LNCaP clone FGC (cell line): ENCODE measurements at places on chromosomes 16 and 17.

DNA sequence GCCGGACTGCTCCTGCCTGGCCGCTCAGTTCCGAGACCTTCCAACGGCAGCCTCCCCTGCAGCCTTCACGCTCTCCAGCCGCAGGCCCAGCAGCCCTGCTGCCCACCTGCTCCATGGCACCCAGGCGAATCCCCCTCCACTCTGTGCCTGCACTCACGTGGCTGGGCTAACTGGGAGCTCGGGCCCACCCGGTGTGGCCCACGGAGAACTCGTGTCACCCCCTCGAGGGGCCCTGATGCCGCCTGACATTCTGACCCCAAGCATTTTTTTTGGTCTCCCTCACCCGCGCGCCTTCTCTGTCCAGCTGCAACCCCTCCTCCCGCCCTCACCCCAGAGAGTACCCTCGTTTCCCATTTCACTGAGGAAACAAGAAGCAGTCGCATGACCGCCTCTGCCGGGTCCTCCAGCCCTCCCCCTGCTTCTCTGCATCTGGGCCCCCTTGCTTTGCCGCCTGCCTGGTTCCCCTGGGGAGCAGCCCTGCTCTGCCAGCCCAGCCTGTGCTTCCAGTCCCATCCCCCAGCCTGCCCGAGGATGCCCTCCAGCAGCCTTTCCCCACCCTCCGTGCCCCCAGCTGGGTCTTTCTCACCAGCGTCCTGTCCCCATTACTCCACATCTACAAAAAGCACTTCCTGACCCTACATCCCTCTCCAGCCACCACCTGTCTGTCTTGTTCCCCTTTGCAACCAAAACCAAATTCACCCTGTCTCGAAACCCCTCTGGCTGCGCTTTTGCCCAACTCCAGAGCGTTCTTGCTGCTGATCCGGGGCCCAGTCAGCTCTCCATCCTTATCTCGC is 146.4 kb upstream of the CHMP6 start:
- no peak for DNase-seq

DNA sequence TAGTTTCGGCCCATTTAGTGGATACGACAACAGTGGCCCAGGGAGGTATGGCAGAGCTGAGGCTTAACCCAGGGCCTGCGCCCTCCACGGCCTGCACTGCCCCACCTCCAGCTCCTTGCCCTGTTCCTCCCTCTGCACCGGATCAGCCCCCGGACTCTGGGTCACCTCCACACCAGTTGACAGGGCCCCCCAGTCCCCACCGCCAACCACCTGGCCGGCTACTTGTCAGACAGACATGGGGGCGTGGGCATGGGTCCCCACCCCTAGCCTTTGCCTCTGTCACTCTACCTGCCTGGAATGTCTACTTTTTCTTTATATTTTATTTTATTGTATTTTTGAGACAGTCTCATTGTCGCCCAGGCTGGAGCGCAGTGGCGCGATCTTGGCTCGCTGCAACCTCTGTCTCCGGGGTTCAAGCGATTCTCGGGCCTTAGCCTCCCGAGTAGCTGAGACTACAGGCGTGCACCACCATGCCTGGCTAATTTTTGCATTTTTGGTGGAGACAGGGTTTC is 3.0 kb upstream of the ACTG1 start:
- no peak for DNase-seq

GRCh38 chr16:75301804-75302203 is 50.4 kb upstream of the BCAR1 start:
- no peak for DNase-seq

GRCh38 chr16:24701521-24701951 is 27.9 kb upstream of the TNRC6A start:
- DNase-seq, result no peak

DNA sequence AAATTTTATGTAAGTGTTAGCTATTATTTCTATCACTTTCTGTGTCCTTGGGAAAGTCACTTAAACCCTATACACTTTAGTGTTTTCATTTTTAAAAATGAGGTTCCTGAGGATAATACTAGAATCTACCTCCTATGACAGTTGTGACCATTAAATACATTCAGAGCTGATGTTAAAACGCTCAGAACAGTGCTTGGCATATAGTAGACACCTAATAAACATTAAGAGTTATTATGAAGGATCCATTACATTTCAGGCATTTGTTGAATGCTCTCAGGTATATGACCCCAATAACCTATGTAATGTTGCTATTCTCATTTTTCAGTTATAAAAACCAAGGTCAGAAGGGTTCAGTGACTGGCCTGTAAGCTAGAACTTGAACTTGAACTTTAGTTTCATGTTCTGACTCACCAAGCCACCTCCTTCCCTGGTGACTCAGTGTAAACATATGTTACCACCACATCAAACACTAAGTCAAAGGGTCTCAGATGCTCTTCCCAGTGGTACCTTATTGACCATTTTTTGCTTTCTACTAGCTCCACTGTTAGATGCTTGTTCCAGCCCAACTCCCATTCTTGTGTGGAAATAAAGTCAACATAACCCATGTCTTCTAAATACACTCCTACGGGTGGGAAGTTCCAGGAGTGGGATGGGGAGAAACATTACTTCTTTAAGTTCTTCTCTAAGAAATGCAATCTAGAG is 47.6 kb downstream of the HSD17B2 start:
- DNase-seq, result no peak

DNA sequence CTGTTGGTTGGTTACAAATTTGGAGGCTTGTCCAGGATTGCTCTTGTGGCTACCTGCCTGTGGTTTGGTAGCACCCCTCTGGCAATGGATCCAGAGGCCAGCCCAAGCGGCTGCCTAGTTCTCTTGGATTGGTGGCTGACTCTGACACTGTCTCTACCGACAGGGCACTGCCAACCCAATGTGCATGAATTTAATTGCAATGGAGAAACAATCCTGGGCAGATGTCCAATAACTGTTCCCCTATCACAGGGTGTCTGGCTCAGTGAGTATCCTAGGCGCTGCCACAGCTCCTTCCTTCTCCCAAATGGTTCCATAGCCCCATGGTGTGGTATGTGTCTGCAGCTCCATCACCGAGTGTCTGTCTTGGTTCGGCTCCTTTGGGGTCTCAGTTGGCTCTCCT is 19.5 kb downstream of the N4BP1 start:
- DNase-seq, result no peak

GRCh38 chr17:27519550-27519949 is 63.3 kb downstream of the KSR1 start:
- DNase-seq, result no peak

- no peak for DNase-seq
These were observed 3.6 kb upstream of the POLG2 start for GRCh38 chr17:64500487-64500859.

GRCh38 chr17:39618246-39618913 is 8.4 kb upstream of the PPP1R1B start:
- DNase-seq, result no peak

GRCh38 chr17:37365589-37365988 is 10.2 kb upstream of the C17orf78 start:
- DNase-seq, result no peak

DNA sequence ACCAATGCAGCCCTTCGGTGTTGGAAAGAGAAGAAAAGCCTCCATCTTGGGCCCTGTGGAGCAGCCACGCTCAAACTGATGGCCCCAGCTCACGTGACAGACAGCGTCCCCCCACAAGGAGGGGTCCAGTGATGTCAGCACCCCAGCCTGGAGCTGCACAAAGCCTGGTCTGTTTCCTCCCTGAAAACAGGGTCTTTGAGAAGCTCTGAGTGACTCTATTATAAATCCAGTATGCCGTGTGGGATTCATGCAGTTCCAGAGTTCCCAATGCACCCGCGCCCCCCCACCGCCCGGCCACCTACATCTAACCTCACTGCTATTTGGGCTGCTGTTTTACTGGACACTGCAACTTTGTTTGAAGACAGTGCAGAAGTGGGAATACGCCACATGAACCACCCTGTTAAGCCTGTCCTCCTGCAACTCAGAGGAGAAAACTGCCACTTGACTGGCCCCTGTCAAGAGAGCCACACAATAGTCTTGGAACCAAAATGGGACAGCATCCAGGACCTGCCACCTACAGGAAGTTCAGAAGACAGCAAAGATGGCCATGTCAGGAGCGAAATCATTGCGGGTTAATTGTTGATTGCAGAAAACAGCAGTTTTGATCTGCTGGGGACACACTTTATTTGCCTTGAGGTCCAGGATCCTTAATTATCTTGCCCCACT is 33.1 kb downstream of the PMP22 start:
- DNase-seq, result no peak

- DNase-seq, result no peak
These were observed 1.8 kb upstream of the CDC42EP4 start for GRCh38 chr17:73313526-73314127.

- no peak for DNase-seq
These were observed 137.2 kb downstream of the AHSP start for GRCh38 chr16:31664683-31665482.

DNA sequence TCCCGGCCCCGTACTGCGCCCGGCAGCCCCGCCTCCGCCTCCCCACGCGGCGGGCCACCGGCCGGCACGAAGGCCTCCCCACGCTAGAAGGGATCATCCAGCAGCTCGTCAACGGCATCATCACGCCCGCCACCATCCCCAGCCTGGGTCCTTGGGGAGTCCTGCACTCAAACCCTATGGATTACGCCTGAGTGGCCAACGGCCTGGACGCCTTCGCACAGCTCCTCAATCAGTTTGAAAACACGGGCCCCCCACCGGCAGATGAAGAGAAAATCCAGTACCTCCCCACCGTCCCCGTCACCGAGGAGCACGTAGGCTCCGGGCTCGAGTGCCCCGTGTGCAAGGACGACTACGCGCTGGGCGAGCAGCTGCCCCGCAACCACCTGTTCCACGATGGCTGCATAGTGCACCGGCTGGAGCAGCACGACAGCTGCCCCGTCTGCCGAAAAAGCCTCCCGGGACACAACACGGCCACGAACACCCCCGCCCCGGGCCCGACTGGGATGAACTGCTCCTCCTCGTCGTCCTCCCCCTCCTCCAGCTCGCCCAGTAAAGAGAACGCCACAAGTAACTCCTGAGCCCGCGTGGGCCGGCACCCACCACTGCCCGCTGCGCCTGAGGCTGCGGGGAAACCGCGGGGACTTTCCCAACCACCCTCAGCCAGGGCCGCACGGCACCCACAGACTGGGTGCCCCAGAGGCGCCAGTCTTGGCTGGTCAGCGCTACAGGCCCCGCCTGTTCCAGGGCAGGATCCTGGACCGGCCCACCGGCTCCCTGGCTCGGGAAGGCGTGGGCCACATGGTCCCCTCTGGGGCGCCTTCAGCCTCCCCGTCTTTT is 39.0 kb upstream of the AKAP1 start:
- no peak for DNase-seq

DNA sequence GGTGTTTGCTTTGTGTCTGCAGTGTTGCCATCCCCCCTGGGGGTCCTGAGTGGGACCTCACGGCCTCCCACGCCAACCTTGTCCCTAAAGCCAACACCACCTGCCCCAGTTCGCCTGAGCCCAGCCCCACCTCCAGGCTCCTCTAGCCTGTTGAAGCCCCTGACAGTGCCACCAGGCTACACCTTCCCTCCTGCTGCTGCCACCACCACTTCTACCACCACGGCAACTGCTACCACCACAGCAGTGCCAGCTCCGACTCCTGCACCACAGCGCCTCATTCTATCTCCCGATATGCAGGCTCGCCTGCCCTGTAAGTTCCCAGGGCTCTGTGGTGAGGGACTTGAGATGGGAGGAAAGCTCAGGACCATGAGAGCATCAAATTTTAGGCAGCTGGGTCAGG is 22.2 kb downstream of the SRCAP start:
- no peak for DNase-seq

DNA sequence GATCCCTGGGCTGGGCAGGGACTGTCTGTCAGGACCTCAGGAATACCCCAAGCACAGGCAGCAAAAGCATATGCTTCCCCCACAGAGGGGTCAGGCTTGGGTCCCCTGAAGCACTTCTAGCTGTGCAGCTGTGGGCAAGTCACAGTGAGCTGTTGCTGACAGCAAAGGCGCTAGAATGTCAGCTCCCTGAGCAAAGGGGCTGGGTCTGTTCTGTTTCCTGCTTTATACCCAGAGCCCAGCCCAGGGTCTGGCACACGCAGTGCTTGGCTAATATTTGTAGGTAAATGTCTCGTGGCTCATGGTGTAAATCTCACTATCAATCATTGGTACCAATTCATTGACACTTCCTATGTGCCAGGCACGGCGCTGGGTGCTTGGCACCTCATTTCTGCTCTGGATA is 16.6 kb upstream of the MPRIP start:
- no peak for DNase-seq

GRCh38 chr16:68948230-68948910 is 105.0 kb downstream of the TANGO6 start:
- no peak for DNase-seq

DNA sequence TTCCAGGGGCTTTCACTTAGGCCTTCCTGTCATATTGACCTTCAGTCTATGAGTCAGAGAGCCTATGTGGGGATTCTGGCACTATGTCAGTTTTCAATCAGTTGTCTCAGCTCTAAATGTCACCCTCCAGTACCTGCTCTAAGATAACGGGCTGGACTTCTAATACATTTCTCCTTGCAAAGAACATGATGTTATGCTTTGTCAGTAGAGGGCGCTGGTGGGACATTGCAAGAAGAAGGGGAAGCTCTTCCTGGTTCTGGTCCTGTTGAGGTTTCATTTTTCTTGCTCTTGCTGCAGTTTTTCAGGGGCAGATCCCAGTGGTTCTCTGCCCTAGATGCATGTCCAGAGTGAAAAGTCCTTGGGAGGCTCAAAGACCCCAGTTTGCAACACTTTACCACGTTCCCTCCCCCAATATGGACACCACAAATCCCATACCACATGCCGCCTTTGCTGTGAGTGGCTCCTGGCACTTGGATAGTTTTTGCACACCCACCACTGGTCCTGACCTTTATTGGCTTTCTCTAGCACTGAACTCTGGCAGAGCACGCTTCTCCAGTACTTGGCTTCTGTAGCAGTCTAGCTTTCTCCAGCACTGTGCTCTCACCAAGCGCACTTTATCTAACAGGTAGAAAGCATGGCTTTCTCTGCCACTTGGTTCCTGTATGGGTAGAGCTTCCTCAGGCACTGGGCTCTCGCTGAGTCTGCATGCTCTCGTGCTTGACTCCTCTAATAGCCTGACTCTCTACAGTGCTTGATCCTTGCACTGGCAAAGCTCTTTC is 49.0 kb downstream of the BCL7C start:
- peak; percentile 75 for DNase-seq

- no peak for DNase-seq
These were observed 34.0 kb downstream of the HS3ST3B1 start for GRCh38 chr17:14334919-14335318.

DNA sequence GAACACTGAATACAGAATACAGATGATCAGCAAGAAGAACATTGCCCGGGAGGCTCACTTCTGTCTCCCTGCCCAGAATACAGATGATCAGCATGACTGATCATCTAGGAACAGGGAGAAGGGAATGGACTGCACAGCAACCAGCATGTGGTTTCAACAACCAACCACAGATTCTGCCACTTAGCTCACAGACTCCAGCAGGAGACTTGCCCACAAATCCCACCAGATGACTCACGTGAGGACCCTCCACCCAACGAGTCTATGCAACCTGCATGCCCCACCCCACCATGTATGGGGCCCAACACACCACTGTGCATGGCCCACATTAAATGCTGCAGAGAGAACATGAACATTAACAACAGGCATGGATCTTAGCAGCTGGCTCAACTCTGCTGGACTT is 36.1 kb upstream of the ALOX12 start:
- DNase-seq, result no peak
